ENCODE measurements at places on chromosomes 16 and 17.
A peak's percentile ranks its signal among the peaks of the same experiment; 100 is the strongest.

- no peak for DNase-seq
These were observed at the start of gene P2RX1 for GRCh38 chr17:3915995-3916696. Gene P2RX1 (minus strand): TSS chr17:3916465. CDS start chr17:3916225, 240 bp downstream.

- DNase-seq = no peak
These were observed 398.5 kb downstream of the HAPSTR1 start for GRCh38 chr16:9489835-9490467.

DNA sequence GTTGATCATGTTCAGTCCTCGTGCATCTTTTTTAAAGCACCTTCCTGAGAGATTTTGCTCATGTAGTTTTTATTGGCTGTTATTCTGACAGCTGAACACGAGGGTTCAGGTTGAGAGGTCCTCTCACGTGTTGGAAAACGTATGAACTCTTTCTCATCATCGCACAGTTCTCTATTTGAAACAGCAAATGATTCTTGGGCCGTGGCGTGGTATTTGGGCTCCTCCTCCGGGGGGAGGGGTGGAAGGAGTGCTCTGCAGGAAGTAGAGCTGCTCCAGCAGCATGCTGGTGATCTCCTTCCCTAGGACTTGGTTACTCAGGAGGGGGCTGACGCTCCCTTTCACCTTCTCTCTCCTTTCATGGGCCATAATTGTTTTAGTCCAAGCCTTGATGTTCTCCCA, 70.4 kb downstream of the KSR1 start:
- no peak for DNase-seq

DNA sequence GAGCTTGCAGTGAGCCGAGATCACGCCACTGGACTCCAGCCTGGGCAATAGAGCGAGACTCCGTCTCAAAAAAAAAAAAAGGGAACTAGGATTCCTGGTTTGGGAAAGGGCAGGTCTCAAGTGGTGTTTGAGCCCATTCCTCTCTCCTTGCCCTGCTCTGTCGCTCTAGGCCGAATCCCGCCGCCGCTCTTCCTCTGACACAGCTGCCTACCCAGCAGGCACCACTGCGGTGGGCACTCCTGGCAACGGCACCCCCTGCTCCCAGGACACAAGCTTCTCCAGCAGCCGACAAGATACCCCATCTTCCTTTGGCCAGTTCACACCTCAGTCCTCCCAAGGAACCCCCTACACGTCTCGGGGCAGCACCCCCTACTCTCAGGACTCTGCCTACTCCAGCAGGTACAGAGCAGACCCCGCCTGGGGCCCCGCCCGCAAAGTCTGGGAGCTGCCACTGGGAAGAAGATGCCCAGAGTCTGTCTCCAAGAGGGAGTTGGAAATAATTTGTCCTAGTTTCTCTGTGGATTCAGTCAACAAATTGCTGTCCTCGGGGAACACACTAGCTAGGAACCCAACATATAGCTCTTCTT, 6.5 kb downstream of the SETD1A start:
- no peak for DNase-seq

GRCh38 chr16:50675686-50676610, 5.2 kb downstream of the SNX20 start:
- no peak for DNase-seq

- no peak for DNase-seq
These were observed 63.0 kb downstream of the SLC5A11 start for GRCh38 chr16:24908716-24909115.

GRCh38 chr16:50584033-50584722, 36.0 kb downstream of the NKD1 start:
- no peak for DNase-seq

DNA sequence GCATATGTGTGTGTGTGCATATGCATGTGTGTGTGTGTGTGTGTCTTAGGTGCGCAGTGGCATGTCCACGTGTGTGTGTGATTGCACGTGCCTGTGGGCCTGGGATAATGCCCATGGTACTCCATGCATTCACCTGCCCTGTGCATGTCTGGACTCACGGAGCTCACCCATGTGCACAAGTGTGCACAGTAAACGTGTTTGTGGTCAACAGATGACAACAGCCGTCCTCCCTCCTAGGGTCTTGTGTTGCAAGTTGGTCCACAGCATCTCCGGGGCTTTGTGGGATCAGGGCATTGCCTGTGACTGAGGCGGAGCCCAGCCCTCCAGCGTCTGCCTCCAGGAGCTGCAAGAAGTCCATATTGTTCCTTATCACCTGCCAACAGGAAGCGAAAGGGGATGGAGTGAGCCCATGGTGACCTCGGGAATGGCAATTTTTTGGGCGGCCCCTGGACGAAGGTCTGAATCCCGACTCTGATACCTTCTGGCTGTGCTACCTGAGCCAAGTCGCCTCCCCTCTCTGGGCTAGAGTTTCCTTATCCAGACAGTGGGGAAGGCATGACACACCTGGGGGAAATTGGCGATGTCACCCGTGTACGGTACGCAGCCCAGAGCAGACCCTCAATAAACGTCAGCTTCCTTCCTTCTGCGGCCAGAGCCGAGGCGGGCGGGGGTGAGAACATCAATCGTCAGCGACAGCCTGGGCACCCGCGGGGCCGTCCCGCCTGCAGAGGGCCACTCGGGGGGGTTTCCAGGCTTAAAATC, 47.6 kb downstream of the IL21R start:
- peak; percentile 96 for DNase-seq

DNA sequence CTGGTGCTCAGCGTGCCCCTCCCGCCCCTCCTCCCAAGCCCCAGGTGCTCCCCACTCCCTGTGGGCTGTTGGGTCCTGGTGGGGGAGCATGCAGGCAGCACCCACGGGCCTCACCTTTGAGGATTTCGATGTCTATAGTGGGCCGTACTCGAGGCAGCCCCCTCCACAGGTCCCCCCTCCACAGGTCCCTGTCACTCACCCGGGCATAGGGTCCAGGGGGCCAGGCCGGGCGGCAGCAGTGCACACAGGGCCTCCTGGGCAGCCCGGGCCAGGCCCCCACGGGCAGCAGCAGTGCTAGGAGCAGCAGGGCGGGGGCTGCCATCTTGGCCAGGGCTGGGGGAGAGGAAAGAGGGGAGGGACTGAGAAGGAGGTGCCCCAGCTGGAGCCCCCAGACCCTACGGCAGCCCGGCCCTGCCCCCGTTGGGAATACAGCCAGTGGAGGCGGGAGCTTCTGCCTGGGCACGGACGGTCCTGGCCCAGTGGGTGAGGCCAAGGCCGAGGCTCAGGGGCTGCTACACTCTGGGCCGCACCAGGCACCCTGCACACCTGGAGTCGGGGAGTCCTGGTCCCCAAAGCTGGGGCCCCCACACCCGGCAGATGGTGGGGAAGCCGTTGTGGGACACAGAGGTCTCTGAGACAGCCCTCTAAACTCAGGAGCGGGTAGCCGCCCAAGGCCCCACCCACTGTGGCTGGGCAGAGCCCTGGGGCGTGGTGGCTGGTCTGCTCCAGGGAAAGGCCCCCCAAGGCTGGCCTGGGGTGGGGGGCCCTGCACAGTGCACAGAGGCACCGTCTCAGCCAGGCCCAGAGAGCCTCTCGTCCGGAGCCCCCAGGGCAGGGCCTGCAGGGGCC, 1.2 kb downstream of the C1QTNF8 start:
- no peak for DNase-seq

GRCh38 chr16:87185308-87185707, 131.9 kb downstream of the C16orf95 start:
- DNase-seq = peak; percentile 40

All from natural killer cell treated with Interleukin-12 subunit alpha and Interleukin-12 subunit beta and Interleukin-15 and Interleukin-18, amount 100 ng/mL, for 72 hours (primary cell).